ENCODE measurements at places on chromosomes 11 and 22. TPM values are rescaled to one million over a fixed set of nuclear protein-coding genes. Genes with fewer than 3 reads are reported as not detected.

OR2AT4 gene
- total RNA-seq, result not detected

FGF4 gene
- not detected for total RNA-seq

CARD18 gene
- total RNA-seq, result not detected

SART1 gene
- 92.3 TPM for total RNA-seq

GRM5 gene
- not detected for total RNA-seq

JHY gene
- 2.2 TPM for total RNA-seq

MRGPRX4 gene
- not detected for total RNA-seq

PTPN5 gene
- not detected for total RNA-seq

POLDIP3 gene
- total RNA-seq, result 77.1 TPM

EFCAB6 gene
- 0.46 TPM for total RNA-seq

DNA sequence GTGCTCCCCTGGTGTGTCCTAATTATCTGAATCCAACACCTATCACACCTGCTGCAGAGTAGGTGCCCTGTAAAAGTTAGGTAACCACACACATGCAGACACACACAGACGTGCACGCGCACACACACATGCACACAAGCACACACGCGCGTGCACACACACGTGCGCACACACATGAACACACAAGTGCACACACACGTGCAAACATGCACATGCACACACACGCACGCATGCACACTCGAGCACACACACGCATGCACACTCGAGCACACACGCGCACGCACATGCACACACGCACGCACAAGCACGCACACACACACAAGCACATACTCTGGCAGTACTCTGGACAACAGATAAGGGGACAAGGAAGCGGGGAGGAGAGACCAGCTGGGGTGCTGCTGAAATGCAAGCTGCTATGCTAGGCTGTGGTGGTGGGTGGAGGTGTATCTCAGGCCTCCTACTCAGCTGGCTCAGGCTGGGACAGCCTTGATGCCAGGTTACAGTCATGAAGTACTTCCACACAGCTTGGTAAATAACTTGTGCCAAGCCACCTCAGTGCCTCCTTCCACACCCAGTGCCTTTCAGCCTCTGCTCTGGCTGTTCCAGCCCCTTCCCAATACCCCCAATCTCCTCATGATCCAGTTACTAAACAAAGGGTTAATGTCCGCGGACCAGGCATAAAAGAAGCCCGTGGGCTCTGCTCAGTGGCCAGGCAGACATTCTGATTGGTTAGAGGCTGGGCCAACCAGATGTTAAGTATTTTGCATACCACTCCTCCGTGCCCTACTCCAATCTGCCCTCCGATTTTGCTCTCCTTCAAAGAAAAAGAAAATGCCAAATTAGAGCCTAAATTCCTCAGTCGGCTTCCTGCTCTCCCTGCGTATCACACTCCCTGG, 374.1 kb downstream of the TENM4 start:
- no peak overlapping the region for H3K27ac ChIP-seq
- H3K4me3 ChIP-seq, result no peak overlapping the region
- H3K4me1 ChIP-seq, result no peaks in the 10 kb centered on the region
- H3K36me3 ChIP-seq, result no peaks in the 10 kb centered on the region

DNA sequence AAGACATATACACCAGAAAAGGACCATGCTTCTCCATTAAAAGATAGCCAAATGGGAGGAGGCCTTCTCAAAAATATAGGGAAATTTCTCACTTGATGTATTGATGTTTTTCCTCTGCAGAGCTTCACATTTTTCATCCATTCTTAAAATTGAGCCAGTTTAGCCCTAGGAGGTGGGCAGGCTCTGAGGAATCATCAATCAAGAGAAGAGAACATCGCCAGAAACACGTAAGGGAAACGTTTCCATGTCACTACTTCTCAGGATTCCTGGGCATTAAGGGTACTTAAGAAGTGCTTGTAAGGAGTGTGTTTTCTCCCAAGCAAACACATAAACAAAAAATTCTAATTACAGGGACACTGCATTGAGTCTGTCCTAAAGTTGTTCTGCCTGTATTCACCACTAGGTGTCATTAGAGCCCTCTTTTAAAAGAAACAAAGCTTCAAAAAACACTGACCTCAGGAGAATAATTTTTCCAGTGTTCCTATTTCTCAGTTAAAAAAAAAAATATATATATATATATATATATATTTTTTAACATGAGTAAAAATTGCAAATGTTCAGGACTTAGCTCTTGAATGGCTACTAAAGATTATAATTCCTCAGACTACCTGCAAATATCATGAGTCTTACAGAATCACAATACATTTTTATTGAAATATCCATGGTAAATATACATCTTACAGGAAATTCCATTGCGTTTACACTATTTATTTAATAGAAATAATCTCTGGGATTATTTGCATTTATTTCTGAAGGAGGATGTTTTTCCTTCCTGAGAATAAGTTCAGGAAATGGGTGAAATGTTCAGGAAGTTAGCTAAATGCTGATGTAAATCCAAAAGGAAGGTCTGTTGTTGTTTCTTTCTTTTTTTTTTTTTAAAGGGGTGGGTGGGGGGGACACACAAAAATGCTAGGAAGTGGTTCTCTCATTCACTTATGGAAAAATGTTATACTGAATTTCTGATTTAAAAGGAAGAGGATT, 16.0 kb downstream of the FZD4 start:
- H3K27ac ChIP-seq, result no peak overlapping the region
- no peaks in the 10 kb centered on the region for H3K4me1 ChIP-seq
- no peaks in the 10 kb centered on the region for H3K36me3 ChIP-seq
- H3K4me3 ChIP-seq, result no peak overlapping the region
- DNase-seq, result no peak
- H3K27me3 ChIP-seq, result no peaks in the 10 kb centered on the region

DNA sequence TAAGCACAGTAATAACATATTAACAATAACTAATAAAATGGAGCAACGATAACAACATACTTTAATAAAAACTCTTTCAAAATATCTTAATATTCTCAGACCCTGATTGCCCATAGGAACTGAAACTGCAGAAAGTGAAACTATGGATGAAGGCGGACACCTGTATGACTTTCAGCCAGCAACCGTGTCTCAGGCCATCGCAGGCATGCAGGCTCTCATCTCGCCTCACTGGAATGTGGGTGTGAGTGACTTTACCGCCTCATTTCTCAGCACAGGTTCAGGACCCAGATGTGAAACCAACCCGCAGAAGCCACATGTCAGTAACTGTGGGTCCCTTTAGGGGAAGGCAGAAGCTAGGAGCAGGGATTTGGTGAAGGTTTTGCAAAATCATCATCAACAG, 539.1 kb downstream of the FAM181B start:
- H3K36me3 ChIP-seq, result no peaks in the 10 kb centered on the region
- no peak overlapping the region for H3K4me3 ChIP-seq
- no peaks in the 10 kb centered on the region for H3K4me1 ChIP-seq
- no peaks in the 10 kb centered on the region for H3K27me3 ChIP-seq

- no peak overlapping the region for H3K4me3 ChIP-seq
- no peaks in the 10 kb centered on the region for H3K36me3 ChIP-seq
- H3K27ac ChIP-seq, result no peak overlapping the region
- no peak for DNase-seq
- H3K4me1 ChIP-seq, result peaks cover 14% of the 10 kb centered on the region
Observed at GRCh38 chr11:111269146-111269868, 23.8 kb downstream of the POU2AF2 start.

GRCh38 chr11:35057926-35058668, 80.9 kb upstream of the CD44 start:
- DNase-seq, result no peak
- peaks cover 17% of the 10 kb centered on the region for H3K36me3 ChIP-seq
- H3K4me3 ChIP-seq, result no peak overlapping the region

DNA sequence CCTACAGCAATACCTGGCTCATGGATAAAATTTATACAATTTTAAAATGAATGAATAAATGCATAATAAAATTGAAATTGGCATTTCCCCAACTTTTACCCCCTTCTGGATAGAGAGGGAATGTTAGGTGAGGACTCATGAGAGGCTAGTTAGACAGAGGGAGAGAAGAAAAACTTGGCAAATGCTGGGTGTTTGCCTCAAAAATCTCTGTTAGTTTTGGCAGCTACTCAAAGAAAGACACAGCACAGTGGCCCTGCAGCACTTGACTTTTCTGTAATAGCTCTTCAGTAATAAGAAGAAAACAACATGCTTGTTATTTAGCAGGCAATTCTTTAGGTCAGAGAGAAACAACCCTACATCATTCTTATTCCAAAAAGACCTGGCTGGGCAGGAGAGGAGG, 20.7 kb upstream of the IZUMO1R start:
- H3K36me3 ChIP-seq, result no peaks in the 10 kb centered on the region
- H3K4me3 ChIP-seq, result no peak overlapping the region
- H3K4me1 ChIP-seq, result no peaks in the 10 kb centered on the region
- DNase-seq, result no peak
- no peak overlapping the region for H3K27ac ChIP-seq
- H3K27me3 ChIP-seq, result peaks cover 3% of the 10 kb centered on the region

DNA sequence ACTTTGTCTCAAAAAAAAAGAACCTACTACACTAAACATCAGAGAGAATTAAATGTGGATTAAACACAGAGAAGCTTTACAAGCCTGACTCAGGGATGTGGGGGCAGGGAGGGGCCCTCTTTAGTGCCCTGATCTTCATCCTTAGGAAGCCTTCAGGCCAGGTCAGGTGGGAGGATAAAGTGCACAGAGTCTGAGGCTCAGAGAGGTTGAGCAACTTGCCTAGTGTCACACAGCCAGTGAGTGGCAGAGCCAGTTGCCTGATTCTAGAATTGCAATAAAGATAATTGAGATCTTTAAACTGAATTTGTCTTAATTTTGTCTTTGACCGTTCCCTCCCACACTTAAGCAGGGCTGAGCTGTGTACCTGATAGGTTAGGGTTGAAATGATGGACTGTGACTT, 7.2 kb downstream of the SEC14L6 start:
- H3K4me1 ChIP-seq, result no peaks in the 10 kb centered on the region
- DNase-seq, result no peak
- no peak overlapping the region for H3K27ac ChIP-seq

DNA sequence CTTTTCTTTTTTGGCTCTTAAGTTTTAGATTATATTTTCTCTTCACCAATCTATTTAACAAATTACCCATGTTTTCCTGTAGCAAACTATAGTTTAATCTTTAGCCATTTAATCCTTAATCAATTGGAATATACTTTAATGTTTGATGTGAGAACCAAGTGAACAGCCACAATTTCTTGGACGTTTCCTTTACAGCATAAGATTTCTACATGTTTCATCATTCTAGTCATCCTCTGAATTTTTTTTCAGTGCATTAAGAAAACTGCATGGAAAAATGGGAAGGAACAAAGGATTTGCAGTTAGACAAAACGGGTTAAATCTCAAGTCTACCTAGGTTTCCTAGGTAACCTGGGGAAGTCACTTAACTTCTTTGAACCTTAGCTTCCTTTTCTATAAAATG, 507.1 kb upstream of the CCDC90B start:
- H3K4me1 ChIP-seq, result no peaks in the 10 kb centered on the region
- H3K4me3 ChIP-seq, result no peak overlapping the region
- no peak for DNase-seq
- H3K27ac ChIP-seq, result no peak overlapping the region
- peaks cover 5% of the 10 kb centered on the region for H3K27me3 ChIP-seq

GRCh38 chr11:74322667-74323066, 11.2 kb upstream of the P4HA3 start:
- peaks cover 6% of the 10 kb centered on the region for H3K4me1 ChIP-seq
- no peak for DNase-seq
- no peak overlapping the region for H3K27ac ChIP-seq
- H3K36me3 ChIP-seq, result peaks cover 3% of the 10 kb centered on the region
- H3K27me3 ChIP-seq, result peaks cover 21% of the 10 kb centered on the region
- no peak overlapping the region for H3K4me3 ChIP-seq

DNA sequence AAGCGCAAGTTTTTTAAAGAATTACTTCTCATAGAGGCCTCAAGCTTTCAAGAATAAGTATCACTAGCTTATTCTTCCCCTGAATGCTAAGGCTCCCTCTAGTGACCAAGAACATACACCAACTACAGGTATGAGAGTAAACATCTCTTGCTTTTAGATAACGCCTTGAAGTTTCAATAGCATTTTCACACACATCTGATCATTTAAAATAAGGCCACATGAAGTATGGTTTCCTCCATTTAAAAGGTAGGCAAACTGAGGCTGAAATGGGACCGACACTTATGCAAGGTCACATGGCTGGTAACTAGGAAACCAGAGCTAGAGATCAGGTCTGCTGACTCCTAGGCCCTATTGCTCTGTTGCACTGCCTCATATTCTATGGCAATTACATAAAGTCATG, 66.5 kb downstream of the CCDC34 start:
- H3K27me3 ChIP-seq, result peaks cover 3% of the 10 kb centered on the region
- H3K27ac ChIP-seq, result no peak overlapping the region
- H3K4me1 ChIP-seq, result no peaks in the 10 kb centered on the region
- DNase-seq, result no peak
- no peak overlapping the region for H3K4me3 ChIP-seq
- H3K36me3 ChIP-seq, result no peaks in the 10 kb centered on the region

GRCh38 chr22:28773461-28773867, 969 bp downstream of the CCDC117 start:
- H3K36me3 ChIP-seq, result peaks cover 38% of the 10 kb centered on the region
- H3K27ac ChIP-seq, result peak overlapping the region; percentile 90
- H3K4me1 ChIP-seq, result peaks cover 28% of the 10 kb centered on the region
- peak overlapping the region; percentile 91 for H3K4me3 ChIP-seq
- no peaks in the 10 kb centered on the region for H3K27me3 ChIP-seq
- DNase-seq, result no peak

GRCh38 chr22:33889748-33890147, 30.5 kb downstream of the LARGE1 start:
- peaks cover 71% of the 10 kb centered on the region for H3K4me1 ChIP-seq
- H3K36me3 ChIP-seq, result no peaks in the 10 kb centered on the region
- no peak for DNase-seq
- H3K27ac ChIP-seq, result peak overlapping the region; percentile 10
- no peaks in the 10 kb centered on the region for H3K27me3 ChIP-seq

- H3K27ac ChIP-seq, result no peak overlapping the region
- no peaks in the 10 kb centered on the region for H3K27me3 ChIP-seq
- no peak overlapping the region for H3K4me3 ChIP-seq
Observed at GRCh38 chr11:103537904-103538502, 428.8 kb downstream of the DYNC2H1 start.

DNA sequence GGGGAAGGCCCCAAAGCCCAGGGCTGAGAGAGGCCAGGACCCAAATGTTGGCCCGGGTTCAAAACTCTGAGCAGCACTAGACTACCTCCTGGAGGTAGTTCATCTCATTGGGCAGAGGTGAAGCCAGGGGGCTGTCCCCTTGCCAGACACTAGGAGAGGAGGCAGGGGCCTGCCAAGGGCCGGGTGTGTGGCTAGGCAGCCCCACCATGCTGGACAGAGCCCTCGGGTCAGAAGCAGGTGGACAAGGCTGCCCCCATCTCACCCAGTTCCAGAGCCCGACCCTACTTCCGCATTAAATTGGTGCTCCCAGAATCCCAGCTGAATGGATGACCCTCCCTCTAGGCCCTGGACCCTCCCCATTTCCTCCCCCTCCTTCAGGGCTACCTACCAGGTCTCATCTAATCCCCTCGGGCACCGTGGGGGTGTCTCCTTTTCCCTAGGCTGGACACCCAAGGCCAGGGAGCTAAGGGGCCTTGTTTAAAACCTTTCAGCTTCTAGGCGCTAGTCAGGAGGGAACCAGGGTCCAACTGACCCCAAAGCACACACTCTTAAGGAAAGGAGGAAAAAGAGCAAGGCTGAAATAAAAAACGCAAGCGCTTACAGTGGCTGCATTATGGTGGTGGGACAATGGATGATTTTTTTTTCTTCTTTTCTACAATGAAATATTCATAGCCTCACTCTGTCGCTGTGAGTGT, 72.1 kb upstream of the TCF20 start:
- no peak overlapping the region for H3K27ac ChIP-seq
- H3K36me3 ChIP-seq, result no peaks in the 10 kb centered on the region
- peak overlapping the region; percentile 50 for H3K4me3 ChIP-seq
- peaks cover 12% of the 10 kb centered on the region for H3K4me1 ChIP-seq
- no peak for DNase-seq
- peaks cover 42% of the 10 kb centered on the region for H3K27me3 ChIP-seq

- peaks cover 5% of the 10 kb centered on the region for H3K27me3 ChIP-seq
- no peaks in the 10 kb centered on the region for H3K4me1 ChIP-seq
Observed at GRCh38 chr11:19789835-19790710, 77.4 kb downstream of the NAV2 start.
